ENCODE measurements at places on chromosomes 2 and 18.

DNA sequence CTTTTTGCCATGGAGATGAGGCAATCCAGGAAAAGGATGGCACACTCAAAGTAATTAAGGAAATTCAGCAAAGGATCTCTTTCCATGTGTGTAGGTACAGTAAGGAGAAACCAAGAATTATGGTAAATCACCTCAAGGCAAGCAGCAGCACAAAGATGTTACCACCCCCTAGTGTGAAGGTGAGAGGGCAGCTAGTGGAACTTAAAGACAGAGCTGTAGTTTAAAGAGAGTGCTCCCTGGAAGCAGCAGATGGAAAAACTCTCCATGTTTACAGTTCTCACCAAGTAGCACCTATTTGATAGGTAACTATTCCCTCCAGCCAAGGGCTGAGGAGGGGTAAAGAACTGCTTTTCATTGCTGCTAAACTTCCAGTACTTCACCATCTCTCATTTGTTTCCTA is 860.4 kb upstream of the CRIM1 start:
- no peak for DNase-seq

- no peak for DNase-seq
These were observed 19.4 kb upstream of the EHBP1 start for GRCh38 chr2:62686012-62686685.

- DNase-seq, result peak; percentile 88
These were observed at the start of gene ARL4C for GRCh38 chr2:234496835-234497593. TSS of gene ARL4C (minus strand) at chr2:234497081. CDS start at chr2:234496586, 495 bp downstream.

DNA sequence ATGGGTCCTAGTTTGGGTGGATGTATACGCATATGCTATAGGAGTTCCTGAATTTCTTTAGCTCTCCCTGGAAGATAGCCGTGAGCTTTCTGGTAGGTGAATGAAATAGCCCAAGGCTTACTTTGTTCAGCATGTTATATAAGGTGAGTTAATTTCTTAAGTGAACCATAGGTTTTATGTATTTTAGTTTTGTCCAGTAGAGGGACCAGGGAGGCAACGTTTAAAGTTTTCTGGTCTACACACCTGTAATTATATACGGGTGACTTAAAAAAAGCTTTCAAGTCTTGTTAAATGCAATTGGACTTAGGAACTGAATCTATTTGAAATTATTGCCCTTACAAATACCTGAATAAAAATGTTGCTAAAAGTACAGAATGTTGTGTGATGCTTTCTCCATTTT is 402.5 kb upstream of the DDX18 start:
- DNase-seq, result no peak

GRCh38 chr2:176446718-176447414 is 177.6 kb downstream of the MTX2 start:
- DNase-seq, result no peak

DNA sequence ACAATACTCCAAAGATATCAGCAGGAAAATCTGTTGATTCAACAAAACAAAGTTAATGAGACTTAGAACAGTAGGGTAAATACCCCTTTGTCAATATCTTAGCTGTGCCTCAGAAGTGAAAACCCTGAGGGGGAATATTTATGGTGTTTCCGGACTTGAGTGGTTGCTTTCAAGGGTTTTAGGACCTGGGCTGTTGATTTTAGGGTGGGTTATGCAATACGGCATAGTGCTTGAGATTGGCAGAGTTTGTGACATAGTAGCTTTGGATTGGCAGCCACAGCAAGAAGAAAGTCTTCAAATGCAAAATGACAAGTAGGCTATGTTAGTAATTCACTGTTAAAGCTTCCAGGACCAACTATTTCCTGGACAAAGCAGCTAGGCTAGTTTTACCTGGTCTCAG is 826.3 kb upstream of the CDH2 start:
- no peak for DNase-seq

DNA sequence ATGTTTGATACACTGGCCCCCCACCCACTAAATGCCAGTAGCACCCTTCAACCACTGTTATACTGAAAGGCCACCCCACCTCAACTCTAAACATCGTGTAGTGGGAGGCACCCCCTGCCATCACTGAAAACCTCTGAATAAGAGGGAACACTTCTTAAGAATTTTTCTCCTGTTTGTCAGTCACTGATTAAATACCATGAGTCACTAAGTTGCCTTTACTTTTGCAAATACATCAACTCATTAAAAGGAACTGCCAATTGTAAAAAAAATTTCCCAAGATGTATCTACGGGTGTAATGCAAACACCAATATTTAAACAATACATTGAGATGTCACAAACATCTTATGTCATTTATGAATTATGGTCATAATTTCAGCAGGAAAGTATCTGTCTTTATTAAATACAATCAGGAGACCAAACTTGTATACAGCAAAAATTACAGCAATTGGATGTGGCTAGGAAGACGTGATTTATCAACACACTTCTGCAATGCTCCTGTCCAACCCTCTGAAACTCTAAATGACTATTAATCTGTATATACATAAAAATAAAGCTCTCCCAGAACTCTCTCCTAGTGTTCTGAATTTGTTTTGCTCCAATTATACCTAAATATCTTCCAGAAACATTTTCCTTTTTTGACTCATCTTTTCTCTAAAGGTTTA is 144.1 kb upstream of the STK17B start:
- no peak for DNase-seq

GRCh38 chr2:39725401-39725800 is 53.7 kb downstream of the THUMPD2 start:
- no peak for DNase-seq

- peak; percentile 64 for DNase-seq
These were observed 819 bp upstream of the KLF11 start for GRCh38 chr2:10042301-10043161.

Data from 8988T (cell line).